ENCODE measurements at places on chromosomes 1 and 21. TPM values are rescaled to one million over a fixed set of nuclear protein-coding genes. Genes with fewer than 3 reads are reported as not detected.

LMOD1 gene
- not detected for total RNA-seq

NTMT2 gene
- not detected for total RNA-seq

TRMT1L gene
- total RNA-seq: 29.8 TPM

SZT2 gene
- total RNA-seq: 57.8 TPM

DNA sequence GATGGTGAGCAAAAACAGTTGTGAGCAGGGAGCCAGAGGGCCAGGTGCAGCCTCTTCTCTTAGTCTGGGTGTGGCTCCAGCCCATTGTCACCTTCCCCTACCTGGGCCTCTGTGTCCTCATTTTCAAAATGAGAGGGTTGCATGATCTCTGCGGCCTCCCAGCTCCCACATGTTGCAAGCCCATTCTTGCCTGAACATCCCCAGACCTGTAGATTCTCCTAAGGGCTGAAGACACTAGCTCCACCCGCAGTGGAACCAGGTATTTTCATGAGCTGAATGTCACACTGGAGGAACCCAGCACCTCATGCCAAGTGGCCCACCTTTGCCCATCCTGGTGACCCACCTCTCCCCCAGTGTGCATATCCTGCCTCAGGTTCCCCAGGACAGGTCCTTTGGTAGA, 12.3 kb downstream of the IKBKE start:
- DNase-seq: no peak

GRCh38 chr1:151568626-151569088, 28.5 kb downstream of the TUFT1 start:
- peak; percentile 36 for DNase-seq

DNA sequence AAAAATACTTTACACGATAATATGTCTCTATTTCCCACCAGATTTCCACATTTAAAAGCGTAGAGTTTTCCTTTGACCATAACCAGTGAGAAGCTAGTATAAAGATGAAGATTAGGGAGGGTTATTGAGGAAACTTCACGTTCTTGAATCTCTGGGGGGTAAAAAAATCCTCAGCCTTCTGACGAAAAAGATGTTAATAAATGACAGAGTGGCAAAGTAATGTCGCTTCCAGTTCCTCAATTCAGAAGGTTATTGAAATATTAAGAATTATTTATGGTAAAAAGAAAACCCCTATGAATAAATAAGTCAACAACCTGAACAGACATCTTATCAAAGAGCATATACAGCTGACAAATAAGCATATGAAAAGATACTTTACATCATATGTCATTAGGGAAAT, 241.0 kb downstream of the GPATCH2 start:
- DNase-seq: no peak

GRCh38 chr21:44761011-44761729, 40.5 kb downstream of the UBE2G2 start:
- no peak for DNase-seq

- no peak for DNase-seq
Measured at GRCh38 chr1:22141554-22142314, 1.2 kb downstream of the WNT4 start.

- DNase-seq: no peak
Measured at GRCh38 chr1:54254055-54254454, 54.1 kb downstream of the MRPL37 start.

DNA sequence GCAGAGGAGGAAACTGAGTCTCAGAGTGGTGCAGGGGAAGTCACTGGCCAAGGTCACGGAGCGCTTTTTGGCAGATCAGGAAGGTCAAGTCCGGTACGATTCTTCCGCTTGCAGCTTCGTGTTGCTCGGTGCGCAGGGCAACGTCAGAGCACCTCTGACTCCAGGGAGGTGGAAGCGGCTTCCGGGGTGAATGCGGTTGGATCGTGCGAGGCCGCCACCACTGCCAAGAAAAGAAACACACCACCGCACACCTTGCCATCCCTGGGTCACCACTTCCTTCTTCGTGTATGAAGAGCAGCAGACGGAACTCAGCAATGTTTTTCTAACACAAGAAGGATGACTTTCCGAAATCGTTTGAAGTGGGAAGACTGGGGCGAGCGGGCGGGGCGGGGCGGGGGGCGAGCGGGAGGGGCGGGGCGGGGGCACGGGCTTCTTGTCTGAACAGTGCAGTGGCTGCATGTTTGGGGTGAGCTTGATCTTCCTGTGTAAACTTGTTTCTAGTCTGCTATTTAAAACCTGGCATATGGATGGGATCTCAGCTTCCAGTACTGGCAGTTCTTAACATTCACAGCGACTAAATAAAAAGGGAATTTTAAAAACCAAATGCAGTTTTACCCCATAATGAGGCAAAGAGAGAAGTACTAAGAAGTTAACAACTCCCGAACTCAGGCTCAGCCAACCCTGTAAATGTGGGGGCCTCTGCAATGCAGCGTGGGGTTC, 300.0 kb downstream of the RRAGC start:
- DNase-seq: peak; percentile 95

DNA sequence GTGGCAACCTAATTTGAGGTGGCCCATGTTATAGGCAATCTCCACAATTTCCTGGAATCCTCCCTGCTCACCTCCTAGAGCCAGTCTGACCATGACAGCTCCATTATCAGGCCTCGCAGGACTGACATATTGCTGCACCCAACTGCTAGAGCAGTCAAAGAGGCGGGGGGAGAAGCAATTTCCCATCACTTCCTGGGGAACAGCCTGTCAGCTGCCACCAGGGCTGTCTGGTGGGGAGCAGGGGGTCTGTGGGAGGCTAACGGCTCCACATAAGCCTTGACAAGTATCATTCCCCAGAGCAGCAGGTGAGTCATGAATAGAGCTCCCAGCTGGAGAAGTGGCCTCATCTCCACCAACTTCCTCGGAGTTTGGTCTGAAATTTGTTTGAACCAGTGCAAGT, 322.9 kb downstream of the MATN1 start:
- no peak for DNase-seq

DNA sequence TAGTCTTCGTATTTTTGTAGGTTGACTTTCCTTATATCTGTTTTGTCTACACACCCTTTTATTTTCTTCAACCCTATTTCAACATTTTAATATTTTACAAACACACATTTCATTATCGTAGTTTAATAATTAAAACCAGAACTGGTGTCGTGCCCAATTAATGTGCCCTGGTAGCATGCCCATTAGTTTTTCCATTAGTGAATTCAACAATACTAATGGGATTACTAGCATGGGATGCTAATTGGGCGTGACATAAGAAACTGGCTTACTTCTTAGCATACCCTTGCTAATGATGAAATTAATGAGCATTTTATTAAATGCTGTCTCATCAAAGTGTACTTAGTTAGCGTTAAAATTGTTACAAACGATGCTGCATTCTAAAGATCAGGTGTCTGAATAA, 332.7 kb downstream of the USH2A start:
- DNase-seq: no peak

- no peak for DNase-seq
Measured at GRCh38 chr1:240294566-240294965, 202.9 kb downstream of the FMN2 start.

- DNase-seq: peak; percentile 54
Measured at GRCh38 chr1:9181990-9182783, 52.4 kb upstream of the H6PD start.

DNA sequence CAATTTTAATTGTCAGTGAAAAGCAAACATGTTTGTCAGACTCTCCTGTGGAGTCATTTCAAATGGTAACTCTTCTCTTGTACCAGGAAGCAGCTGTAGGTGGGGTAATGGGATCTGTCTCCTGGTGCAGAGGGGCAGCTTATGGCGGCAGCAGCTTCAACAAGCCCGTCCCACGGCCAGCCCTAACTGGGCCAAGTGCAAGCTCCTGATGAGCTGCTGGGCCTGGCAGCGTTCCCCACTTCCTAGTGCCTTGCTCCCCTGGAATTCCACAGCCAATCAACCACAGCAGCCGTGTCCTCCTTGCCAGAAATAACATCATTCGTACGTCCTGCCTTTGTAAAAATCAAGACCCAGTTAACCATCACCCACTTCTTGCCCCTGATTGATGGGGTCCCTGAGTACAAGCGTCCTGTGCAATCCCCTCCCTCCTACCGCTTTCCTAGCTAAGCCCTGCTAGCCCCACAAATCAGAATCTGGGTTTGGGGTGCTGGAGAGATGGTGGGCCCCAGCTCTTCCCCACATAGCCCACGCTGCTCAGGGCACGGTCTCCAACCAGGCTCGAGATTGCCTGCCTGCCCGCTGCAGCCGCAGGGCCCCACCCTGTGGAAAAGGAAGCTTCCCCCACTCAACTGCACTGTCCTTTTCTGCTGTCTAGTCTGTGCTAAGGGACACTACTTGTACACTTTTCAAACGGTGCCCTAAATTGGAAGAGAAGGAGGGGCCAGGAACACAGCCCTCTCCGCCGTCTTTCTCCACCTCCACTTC, 61.2 kb downstream of the TOR1AIP2 start:
- no peak for DNase-seq

DNA sequence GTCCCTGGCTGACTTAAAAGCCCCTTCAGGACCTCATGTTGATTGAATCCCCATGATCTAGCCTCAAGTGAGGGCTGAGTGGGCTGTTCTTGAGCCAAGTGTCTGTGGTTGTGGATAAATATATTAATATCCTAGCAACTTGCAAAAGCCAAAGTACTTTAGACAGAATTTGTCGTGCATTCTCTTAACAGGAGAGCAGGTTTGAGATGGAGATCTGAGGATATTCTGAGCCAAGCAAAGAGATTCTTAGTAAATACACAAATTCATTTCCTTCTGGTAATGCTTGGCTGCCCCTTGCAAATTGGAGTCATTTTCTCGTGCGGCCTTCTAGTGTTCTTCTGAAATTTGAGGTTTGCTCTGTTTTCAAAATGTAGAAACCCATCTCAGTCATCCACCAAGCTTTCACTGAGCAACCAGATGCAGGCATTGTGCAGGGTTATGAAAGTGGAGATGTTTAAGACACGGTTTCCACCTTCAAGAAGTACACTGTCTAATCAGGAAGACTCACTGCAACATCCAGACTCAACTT, 242.1 kb upstream of the JUN start:
- DNase-seq: no peak
